ENCODE measurements at places on chromosomes 2 and 18.

DNA sequence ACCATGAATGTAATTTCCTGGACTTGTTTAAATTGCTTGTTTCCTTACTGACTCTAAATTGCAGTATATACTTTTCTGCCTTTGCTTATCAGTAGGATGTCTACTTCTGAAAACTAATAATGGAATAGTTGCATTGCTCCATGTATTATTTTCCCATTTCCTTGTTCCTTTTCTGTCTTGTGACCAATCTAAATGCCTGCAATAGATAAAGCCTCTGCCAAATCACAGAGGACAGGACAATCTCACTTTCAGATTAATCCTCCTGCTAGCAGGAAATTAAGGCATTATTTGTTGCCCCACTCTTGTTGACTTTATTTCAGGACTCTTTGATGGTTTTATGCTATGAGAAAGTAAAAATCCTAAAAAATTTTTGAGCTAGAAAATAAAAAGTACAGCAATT lies 4.7 kb upstream of the ESCO1 start:
- no peak for DNase-seq

DNA sequence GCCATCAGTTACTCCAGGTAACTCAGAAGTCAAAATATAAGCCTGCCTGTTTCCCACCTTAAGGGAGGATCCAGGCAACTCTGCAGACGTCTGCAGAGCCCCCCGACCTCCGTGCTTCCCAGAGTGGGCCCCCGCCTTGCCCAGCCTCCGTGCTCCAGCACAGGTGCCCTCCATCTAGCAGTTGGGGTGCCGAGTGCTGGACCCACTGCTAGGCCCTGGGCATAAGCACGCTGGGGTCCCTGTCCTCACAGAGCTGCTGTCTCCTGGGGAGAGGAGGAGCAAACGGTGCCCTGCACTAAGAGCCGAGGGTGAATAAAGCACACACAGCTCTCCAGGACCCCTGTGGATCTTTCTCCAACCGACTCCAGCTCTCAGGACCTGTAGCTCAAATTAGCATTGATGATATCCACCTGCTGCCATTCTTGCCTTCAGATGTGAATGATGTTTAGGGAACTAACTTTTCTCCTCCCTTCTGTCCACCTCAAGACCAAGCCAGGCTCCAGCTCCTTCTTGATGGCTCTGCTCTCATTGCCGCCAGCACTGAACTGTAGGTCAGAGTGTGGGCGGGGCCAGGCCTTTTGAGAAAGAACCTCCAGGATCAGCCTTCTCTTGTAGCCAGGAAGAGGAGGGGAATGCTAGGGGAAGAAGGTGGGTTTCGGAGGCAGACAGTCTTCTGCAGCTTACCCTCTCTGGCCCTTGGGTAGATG lies 121.2 kb downstream of the SMAD7 start:
- DNase-seq: peak; percentile 23

GRCh38 chr2:79972661-79973060 lies 331.9 kb downstream of the LRRTM1 start:
- no peak for DNase-seq

DNA sequence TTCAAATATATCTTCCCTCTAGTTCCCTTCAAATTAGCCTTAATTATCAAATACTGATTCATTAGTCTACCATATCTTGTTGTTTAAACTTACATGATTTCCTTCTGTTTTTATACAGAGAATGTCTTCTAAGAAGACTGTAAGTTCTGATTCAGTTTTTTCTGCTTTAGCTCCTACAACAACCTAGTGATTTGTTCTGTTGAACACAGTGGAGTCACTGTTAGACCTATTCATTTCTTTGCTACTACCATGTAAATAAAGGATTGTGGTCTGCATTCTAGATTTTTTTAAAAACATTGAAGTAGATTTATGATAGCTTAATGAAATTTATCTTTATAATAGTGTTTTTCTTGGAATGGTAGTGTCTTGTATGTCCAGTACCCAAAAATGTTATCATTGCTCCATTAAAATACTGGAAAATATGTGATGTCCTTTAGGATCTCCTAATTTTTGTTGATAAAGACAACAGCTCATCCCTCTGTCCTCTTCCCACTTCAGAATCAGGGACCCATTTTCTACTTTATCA lies 146.4 kb downstream of the MBD5 start:
- no peak for DNase-seq

GRCh38 chr2:64105670-64106461 lies 38.4 kb downstream of the PELI1 start:
- DNase-seq: no peak

DNA sequence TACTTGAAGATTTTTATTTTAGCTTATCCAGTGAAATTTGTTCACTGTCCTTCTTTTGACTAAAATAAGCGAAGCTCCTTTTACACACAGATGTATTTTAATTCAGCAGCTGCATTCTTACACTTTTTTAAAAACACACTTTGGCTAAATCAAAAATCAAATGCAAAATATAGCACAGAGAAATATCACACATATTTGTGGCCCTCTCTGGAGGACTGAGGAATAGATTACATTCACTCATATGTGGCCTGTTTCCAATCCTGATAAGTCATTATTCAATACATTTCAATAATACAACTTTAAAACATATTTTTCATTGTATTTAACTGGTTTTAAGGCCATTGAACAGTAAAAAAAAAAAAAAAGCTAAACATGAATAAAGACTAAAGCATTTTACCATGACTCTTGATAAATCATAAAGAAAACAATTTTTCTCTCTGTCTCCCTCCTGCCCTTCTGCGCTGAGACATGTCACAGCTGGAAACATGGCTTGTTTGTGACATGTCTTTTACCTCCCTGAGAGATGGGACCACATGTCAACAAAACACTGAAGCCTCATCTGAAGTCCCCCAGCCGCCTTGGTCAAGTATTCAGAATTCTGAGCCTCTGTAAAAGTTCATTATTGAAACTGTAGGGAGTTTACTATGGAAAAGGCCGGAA lies 221.0 kb downstream of the ZNF407 start:
- DNase-seq: no peak

DNA sequence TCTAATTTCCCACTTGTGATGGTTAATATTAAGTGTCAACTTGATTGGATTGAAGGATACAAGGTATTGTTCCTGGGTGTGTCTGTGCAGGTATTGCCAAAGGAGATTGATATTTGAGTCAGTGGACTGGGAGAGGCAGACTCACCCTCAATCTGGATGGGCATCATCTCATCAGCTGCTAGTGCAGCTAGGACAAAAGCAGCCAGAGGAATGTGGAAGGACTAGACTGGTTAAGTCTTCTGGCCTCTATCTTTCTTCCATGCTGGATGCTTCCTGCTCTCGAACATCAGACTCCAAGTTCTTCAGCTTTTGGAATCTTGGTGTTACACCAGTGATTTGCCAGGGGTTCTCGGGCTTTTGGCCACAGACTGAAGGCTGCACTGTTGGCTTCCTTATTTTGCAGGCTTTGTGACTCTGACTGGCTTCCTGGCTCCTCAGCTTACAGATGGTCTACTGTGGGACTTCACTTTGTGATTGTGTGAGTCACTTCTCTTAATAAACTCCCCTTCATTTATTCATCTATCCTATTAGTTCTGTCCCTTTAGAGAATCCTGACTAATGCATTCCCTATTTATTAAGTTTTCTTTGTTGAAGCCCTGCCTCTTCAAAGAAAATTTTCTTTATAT lies 1087.5 kb upstream of the NXPH2 start:
- no peak for DNase-seq

DNA sequence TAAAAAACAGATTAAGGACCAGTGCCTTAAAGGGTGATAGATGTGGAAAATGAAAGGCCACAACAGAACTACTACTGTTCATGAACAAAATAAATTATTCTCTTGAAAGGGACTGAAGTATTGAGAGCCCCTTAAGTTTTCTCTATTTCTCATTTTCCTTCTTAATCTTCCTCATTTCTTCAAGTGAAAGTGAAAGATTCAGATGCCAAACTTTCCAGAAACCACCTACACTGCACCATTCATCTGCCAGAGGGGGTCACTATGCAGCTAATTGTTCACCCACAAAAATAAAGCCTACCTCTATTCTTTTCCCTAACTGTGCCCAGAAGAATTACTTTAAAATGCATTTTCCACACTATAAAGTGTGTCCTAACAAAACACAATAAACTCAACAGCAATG lies 140.1 kb downstream of the NR4A2 start:
- peak; percentile 6 for DNase-seq

DNA sequence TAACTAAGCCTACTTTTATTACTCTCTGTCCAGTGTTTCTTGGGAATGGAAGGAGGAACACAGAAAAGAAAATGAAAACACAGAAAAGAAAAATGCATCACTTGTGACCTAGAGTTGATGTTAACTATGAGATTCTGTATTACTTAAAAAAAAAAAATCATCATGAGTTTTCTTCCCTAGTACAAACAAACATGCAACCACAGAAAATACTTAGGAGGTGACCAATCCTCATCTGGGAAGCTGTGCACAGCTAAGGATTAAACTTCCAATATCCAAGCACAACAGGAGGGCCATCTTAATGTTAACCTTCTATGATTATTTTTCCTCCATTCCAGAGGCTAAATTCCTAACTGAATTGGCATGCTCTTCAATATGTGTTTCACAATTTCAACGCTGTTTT lies 1140.4 kb downstream of the LRP1B start:
- no peak for DNase-seq

GRCh38 chr18:22086973-22087372 lies 82.4 kb upstream of the GATA6 start:
- DNase-seq: no peak

DNA sequence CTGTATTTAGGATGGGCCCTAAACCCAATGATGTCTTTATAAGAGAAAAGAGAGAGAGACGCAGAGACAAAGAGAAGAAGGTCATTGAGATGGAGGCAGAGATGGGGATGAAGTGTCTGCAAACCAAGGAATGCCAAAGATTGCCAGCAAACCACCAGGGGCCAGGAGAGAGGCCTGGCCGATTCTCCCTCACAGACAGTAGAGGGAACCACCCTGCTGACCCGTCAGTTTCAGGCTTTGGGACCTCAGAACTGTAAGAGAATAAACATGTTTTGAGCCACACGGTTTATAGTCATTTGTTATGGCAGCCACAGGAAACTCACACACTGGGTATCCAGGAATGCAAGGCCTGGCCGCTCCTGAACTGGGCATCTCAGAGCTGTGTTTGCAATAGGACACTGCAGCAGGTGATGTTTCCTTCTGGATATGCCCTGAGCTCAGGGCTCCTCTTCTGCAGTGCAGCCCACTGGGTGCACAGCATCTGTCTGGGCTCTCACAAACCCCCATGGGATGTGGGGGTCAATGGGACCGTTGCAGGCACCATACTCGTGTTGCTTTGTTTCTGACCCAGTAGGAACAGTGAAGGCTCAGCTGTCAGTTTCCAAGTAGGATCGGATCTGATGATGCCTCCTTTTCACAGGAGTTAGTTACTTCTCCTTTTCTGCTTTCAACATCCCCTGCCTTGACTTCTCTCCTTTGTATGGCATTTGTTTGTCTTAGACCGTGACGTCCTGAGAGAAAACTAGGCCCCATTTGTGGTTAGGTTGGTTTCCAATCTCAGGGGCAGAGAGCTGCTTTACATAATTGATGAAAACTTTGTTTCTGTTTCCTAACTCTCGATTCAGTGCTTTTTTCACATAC lies 20.8 kb downstream of the PTPN18 start:
- DNase-seq: no peak

- DNase-seq: no peak
Observed at GRCh38 chr2:121969766-121970639, 214.6 kb downstream of the TSN start.

- peak; percentile 19 for DNase-seq
Observed at GRCh38 chr2:29920631-29921559, 491 bp downstream of the ALK start.

GRCh38 chr2:226756131-226756530 lies 43.5 kb downstream of the IRS1 start:
- no peak for DNase-seq

DNA sequence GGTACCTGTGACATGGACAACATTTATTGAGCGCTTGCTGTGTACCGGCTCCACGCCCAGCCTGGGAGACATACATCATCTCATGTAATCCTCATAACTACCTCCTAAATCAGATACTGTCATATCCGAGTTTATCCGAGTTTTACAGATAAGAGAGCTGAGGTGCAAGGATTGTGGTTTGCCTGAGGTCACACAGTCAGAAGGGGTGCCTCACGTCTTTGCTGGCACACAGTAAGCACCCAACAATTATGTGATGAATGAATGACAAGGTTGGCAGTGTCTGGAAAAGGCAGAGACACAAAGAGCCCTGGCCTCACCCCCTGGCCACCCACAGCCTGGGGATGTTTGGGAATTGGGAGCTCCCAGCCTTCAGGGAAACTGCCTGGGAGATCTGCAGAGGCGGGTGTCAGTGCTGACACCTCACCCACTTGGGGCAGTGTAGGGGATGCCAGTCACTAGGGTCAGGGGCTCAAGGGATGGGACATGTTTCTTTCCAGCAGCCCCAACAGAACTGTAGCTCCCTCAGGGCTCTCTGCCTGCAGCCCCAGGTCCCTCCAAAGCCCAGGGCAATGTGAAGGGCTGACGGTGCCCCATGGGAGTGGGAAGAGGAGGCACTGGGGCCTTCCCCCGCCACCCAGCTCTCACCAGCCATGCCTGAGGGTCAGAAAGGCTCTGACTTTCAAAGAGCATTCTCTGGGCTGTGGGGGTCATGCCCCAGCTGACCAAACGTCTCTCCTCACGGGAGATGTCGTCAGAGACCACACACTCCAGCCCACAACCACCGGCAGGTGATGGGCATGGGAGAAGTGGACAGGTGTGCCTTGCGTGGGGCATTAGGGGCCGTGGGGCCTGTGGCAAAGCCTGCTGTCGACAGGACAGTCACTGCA lies 157.5 kb downstream of the ZFP36L2 start:
- DNase-seq: no peak

DNA sequence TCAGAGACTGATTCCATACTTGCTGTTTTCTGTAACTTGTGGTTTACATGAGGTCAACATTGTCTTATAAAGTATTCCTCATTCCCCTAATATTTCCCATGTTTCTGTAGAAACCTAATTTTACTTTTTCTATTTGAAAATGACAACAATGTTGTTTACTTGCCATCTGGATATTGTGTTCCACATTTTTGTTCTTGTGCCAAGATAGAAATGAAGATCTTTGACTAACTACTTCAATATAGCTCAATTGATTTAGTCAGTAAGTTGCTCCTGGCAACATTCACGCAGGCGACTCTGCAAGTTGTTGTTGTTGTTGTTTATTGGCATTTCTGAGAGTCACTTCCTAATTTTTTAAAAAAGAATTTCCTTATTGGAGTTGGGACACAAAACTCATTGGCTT lies 69.5 kb downstream of the CAVIN2 start:
- DNase-seq: no peak

DNA sequence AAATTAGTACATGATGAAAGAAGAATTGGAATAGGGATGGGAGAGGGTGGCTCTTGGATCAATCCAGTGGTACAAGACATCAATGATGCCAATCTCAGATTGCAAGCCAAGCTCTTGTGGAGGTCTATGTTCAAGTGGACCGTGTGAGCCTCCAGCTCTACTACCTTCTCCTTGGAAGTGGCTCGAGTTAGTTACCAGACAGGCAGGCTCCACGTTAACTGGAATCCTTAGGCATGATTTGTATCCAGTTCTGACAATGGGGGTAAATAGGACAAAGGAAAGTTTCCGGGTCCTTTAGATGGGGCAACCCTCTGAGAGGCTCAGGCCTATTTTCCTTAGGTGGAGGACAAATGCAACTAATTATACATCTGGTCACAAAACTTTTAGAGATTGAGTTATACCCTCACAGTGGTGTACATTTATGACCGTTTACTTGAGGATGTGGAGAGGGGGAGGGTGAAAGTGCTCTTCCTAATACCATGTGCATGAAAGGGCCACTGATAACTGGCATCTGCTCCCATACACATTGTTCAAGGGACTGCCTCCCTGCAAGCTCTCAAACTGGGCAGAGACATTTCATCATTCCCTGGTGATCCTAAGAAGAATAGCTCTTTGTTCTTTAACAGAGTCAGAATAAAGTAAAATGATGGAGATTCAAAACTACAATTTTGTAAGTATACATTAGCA lies 180.2 kb downstream of the SOCS6 start:
- no peak for DNase-seq

- no peak for DNase-seq
Observed at GRCh38 chr2:12340164-12340563, 376.6 kb upstream of the TRIB2 start.

Measured in hematopoietic multipotent progenitor cell treated with erythropoietin and hydrocortisone succinate and interleukin-3 and kit ligand, for 6 days (in vitro differentiated cells).